ENCODE measurements at places on chromosomes 3 and 15.

- no peak for DNase-seq
Measured at GRCh38 chr3:135057996-135058395, 262.9 kb downstream of the EPHB1 start.

DNA sequence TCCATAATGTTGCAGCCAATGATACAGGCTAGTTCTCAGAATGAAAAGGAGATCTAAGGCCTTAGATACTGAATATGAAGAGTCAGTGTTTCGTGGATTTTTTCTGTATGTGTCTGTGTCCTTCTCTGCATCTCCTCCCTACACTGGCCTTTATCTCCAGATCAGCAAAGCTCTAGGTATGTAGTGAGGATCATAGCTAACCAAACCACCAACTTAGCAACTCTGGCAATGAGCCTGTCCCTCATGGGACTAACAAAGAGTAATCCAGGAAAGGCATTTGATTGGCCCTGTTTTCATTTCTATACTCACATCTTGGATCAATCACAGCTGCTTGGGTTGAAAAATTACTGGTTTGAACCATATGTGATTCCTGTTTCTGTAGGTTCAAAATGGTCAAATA, 18.6 kb upstream of the CNTN3 start:
- no peak for DNase-seq

- peak; percentile 23 for DNase-seq
Measured at GRCh38 chr3:57281715-57282114, 10.8 kb downstream of the ASB14 start.

DNA sequence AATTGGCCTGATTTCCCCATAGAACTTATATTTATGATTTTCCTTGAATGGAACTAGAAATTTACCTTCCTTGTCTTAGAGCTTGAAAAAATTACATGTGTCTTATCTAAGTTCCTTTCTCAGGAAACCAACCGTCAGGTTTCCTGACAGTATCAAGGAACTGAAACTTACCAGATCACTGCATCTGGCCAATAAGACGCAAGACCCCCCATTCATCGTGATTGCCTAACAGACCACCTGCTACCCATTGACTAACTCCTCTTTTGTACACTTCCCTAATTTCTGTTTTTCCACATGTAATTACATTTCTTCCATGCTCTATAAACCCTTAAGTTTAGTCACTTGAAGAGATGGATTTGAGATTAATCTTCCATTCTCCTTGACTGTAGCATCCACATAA, 517.2 kb upstream of the CBLB start:
- DNase-seq = no peak

DNA sequence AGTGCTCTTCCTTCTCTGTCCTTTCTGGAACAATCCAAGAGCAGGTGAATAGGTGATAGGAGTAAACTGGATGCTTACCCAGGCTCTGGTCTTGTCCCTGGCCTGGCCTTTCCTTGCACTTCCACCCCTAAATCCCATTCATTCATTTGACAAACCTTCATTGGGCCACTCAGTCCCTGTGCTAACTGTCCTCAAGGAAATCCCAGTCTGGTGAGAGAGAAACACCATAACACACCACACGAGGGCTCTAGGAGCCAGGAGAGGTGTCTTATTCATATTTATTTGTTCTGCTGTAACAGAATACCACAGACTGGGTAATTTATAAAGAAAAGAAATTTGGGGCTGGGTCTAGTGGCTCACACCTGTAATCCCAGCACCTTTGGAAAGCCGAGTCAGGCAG, 22.8 kb downstream of the EFCC1 start:
- no peak for DNase-seq

DNA sequence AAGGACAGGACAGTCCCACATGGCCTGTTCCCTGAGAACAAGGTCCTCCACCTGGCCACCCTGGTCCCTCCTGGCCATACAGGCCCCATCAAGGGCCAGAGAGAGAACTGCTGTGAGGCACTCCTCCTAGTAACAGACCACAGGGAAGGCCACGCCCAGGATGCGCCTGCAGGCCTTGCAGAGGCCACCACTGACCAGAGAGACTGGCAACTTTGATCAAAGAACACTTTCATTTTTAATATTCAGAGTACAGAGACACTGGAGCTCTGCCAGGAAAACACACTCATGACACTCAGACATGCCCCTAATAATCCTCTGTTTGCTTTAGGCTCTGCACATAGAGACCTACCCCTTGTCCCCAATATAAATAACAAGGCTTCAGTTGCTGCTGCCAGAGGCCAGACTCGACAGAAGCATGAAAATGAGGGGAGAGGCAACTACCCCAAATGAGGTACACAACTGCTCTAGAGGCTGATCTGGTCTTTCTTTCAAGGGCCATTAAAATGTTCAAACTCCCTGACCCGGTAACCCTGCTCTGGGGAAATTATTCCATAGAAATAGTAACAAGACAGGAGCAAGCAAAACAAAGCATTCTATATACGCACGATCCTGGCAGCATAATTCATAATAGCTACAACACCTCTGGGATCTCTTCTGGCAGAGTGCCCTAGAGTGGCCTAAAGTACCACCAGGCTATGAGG, 44.8 kb downstream of the CCDC12 start:
- no peak for DNase-seq

DNA sequence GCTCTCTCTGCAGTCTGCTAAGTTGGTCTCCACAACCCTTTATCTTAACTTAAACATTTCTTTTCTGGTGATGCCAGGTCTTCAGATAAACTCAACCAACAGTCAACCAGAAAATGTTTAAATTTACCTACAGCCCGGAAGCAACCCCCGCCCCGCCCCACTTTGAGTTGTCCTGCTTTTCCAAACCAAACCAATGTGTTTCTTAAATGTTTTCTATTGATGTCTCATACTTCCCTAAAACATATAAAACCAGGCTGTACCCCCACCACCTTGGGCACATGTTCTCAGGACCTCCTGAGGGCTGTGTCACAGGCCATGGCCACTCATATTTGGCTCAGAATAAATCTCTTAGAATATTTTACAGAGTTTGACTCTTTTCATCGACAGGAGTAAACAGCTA, 13.2 kb upstream of the GPR160 start:
- DNase-seq = no peak

- DNase-seq = no peak
Measured at GRCh38 chr3:13280811-13281506, 139.2 kb downstream of the NUP210 start.

Measured in non-pigmented ciliary epithelial cell (primary cell).